Stimulated activated CD8-positive, alpha-beta memory T cell treated with anti-CD3 and anti-CD28 coated beads, Interleukin-4, amount 100 ng/mL, for 48 hours (primary cell): ENCODE measurements at places on chromosomes 1 and 21.

GRCh38 chr1:238226810-238227209 is 336.1 kb upstream of the ZP4 start:
- no peak for DNase-seq

DNA sequence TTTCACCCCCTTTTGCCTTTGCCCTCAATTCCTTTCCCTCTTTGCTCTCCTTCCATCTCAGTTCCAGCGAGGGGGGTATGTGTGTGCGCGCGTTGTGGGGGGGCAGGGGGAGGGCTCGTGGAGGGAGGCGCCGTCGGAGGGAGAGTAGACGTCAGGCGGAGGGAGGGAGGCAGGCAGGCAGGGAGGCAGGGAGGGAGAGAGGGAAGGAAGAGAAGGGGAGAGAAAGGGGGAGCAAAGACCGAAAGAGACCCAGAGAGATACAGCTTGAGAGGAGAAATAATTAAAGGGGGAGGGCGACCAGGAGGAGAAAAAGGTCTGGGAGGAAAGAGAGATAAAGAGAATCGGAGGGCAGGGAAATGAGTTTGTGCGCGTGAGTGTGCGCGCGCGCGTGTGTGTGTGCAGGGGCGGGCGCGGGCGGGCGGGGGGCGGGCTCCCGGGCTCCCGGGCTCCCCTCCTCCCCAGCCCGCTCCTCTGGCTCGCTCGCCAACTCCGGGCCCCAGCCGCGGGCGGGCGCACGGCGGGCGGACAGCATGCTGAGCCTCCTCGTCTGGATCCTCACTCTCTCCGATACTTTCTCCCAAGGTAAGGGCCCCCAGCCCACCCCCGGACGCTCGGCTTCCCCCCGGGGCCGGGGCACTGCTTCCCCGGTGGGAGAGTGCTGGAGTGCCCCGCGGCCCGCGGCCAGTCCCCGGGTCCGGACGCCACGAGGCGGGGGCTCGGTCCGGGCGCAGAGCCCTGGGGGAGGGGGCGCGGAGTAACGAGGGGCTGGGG is at the start of gene KIRREL1:
Gene KIRREL1, plus strand, starts transcription at position 499 of the 771 bp plus-strand sequence. Its CDS starts 32 bp downstream, at position 531.
- DNase-seq = no peak

DNA sequence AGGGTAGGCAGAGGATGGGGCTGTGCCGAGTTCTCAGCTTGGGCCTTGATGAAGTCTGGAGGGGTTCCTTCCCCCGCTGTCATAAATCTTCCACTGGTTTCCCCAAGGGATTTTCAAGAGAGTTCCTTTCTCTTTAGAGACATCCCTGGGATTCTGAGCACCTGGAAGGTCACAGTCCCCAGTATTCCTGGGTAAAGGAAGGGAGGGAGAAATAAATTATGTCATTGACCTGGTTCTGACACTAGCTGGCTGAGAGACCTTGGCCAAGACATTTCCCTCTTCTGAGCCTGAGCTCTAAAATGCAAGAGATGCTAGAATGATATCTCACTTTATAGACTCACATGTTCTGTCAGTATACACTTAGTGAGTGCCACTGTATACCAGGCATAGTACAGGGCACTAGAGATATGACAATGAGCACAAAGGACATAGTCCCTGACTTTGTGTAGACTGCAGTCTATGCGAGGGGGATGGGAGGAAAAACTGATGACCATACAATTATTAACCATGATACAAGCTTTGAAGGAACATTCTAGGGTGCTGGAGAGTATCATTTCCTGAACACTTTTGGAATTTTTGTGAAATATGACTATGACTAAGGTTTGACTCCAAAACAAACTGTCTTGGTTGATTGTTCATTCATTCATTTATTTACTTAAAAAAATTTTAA is 165.8 kb upstream of the JUN start:
- no peak for DNase-seq

DNA sequence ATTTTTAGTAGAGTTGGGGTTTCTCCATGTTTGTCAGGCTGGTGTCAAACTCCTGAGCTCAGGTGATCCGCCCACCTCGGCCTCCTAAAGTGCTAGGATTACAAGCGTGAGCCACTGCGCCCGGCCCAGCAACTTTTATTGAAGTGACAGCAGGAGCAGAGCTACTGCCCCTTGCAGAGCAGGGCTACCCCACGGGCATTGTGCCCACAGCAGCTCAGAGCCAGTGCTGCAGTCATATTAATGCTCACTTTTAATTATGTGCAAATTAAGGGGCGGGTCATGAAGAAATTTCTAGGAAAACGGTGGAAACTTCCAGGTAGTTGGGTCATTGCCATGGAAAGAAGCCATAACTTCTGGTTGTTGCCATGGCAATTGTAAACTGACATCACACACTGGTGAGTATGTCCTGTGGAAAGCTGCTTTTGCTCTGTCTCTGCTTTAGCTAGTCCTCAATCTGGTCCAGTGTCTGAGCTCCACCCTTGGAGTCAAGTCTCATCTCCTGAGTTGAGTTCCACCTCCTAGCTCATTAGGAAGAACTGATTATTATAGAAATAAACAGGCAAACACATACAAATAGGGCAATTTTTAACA is 127.3 kb upstream of the ADGRL4 start:
- DNase-seq = no peak
